ENCODE measurements at places on chromosomes 1 and 21. TPM values are rescaled to one million over a fixed set of nuclear protein-coding genes. Genes with fewer than 3 reads are reported as not detected.

- no peaks in the 10 kb centered on the region for H3K27me3 ChIP-seq
- H3K36me3 ChIP-seq: peaks cover 17% of the 10 kb centered on the region
- H3K27ac ChIP-seq: no peak overlapping the region
- no peak overlapping the region for H3K4me3 ChIP-seq
- no peaks in the 10 kb centered on the region for H3K4me1 ChIP-seq
Measured at GRCh38 chr21:36927719-36928117, 38.8 kb downstream of the HLCS start.

DNA sequence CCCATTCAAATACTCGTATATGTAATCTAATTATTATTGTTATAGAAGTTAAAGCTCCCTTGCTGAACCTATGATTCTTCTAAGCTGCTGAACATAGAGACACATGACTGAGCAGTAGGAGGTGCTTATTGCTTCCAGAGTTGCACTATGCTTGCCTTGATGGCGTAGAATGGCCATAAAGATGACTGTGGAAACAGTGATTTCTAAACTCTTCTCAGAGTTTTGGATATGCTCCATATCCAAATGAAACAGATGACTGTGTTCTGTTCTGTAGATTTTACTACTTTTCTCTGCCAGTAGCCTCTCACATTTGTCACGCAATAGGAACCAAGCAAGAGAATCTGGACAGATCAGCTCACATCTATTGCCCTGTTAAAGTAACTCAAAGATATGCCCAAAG lies 88.1 kb upstream of the CACYBP start:
- DNase-seq: no peak
- no peak overlapping the region for H3K27ac ChIP-seq
- no peaks in the 10 kb centered on the region for H3K36me3 ChIP-seq

GRCh38 chr1:224433041-224433691 lies 1.4 kb downstream of the WDR26 start:
- no peaks in the 10 kb centered on the region for H3K27me3 ChIP-seq
- H3K36me3 ChIP-seq: peaks cover 6% of the 10 kb centered on the region
- no peak for DNase-seq
- peaks cover 6% of the 10 kb centered on the region for H3K4me1 ChIP-seq

The GBP7 gene
- total RNA-seq: not detected

GRCh38 chr1:15957221-15958095 lies 18.4 kb downstream of the ZBTB17 start:
- H3K27ac ChIP-seq: no peak overlapping the region
- no peaks in the 10 kb centered on the region for H3K27me3 ChIP-seq
- DNase-seq: no peak
- H3K4me3 ChIP-seq: no peak overlapping the region
- peaks cover 23% of the 10 kb centered on the region for H3K4me1 ChIP-seq

- H3K4me1 ChIP-seq: no peaks in the 10 kb centered on the region
- no peak for DNase-seq
- no peaks in the 10 kb centered on the region for H3K27me3 ChIP-seq
- H3K4me3 ChIP-seq: no peak overlapping the region
- H3K27ac ChIP-seq: no peak overlapping the region
- no peaks in the 10 kb centered on the region for H3K36me3 ChIP-seq
Measured at GRCh38 chr1:243883551-243883950, 33.5 kb upstream of the AKT3 start.

The SLAMF7 gene
- total RNA-seq: 0.59 TPM

The PRAMEF18 gene
- not detected for total RNA-seq

The SPSB1 gene
- total RNA-seq: 6.9 TPM

The DIRAS3 gene
- total RNA-seq: 3.6 TPM

GRCh38 chr1:60274422-60275290 lies 201.1 kb upstream of the C1orf87 start:
- H3K4me1 ChIP-seq: no peaks in the 10 kb centered on the region
- no peak overlapping the region for H3K27ac ChIP-seq
- H3K27me3 ChIP-seq: no peaks in the 10 kb centered on the region
- H3K4me3 ChIP-seq: no peak overlapping the region
- no peaks in the 10 kb centered on the region for H3K36me3 ChIP-seq

- H3K27ac ChIP-seq: no peak overlapping the region
- no peaks in the 10 kb centered on the region for H3K27me3 ChIP-seq
- no peaks in the 10 kb centered on the region for H3K36me3 ChIP-seq
- H3K4me1 ChIP-seq: no peaks in the 10 kb centered on the region
- no peak for DNase-seq
Measured at GRCh38 chr1:74895411-74895810, 162.5 kb downstream of the TYW3 start.

DNA sequence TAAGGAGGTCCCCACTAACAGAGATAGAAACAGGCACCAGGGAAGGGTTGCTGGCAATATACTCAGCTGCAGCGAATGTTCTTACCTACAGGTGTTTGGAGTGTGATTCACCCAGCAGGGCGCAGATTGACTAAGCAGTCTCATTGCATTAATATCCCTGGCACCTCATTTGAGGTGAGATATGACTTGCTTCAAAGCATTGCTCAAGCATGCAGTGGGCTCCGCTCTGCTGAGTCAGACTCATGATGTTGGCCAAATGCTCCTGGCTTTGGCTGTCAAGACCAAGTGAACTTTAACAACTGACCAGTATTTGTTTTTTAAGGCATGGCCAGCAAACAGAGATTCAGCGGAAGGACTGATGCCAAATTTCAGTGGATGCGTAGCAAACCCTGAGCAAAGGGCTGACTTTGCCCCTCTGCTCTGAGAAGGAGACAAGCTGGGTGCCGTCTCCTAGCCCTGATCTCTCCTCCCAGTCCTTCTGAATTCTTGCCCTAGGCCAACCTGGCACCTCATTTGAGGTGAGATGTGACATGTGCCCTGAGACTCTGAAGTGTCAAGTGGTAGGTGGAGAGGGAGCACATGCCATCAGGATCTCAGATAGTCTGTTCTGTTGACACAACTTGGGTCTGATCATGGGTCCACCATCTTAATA lies 187.1 kb upstream of the COA6 start:
- no peaks in the 10 kb centered on the region for H3K4me1 ChIP-seq
- no peak overlapping the region for H3K4me3 ChIP-seq
- no peak for DNase-seq

DNA sequence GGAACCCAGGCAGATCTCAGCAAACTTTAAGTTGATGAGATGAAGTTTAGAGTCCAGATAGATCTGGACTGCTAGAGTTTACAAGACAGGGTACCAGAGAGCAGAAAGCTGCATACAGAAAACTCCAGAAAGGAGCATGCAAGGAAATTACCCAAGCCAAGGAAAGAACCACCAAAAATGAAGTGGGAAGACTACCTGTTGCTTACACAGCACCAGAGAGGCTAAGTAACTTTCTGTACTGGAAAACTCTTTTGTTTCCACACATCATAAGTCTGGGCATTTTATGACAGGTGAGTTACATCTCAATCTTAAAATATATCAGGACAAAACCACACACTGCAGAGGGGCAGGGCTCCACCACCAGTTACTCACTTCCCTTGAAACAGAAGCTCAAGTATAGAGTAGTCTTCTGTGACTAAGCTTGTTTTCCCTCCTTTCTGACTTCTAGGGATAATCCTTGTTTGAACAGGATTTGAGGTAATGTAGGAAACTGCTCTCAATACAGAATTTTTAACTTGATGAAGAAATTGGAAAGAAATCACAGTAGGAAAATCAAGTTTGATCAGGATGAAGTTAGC lies 17.4 kb upstream of the GJA9 start:
- peaks cover 6% of the 10 kb centered on the region for H3K4me1 ChIP-seq
- no peak for DNase-seq
- H3K36me3 ChIP-seq: no peaks in the 10 kb centered on the region
- H3K27ac ChIP-seq: no peak overlapping the region
- no peak overlapping the region for H3K4me3 ChIP-seq

- no peak overlapping the region for H3K27ac ChIP-seq
Measured at GRCh38 chr1:9352377-9353134, 59.9 kb downstream of the SPSB1 start.

DNA sequence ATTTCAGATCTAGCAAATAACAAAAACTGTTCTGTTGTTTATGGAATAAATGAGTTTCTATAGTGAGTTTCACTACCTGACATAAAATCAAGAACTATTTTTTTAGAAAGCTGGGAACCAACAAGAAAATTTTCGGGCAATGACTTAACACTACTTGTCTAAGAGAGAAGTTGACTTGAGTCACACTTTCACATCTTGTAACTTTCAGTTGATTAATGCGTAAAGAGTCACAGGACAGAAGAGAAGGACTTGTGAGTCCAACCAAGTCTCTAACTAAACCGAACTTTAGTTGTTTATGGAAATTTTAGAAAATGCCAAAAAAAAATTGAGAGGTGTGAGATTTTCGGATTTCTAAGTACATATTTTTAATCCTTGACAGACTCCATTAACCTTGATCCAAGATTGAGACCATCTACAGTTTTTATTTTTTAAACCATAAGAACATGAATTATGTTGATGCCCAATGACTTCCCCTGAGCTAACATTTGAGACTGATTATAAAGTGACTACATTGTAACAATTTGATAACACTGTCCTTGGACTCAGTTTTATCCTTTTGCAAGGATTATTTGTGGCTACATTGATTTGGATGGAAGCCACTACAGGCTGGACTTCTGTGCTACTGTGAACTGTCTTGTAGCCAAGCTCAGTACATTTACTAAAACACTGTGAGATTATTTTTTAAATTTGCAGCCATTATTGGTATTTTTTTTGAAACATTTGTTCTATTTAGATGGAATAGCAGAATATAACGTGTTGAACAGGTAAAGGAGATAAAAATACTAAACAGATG lies 284.0 kb downstream of the PTPRC start:
- no peaks in the 10 kb centered on the region for H3K4me1 ChIP-seq
- no peak overlapping the region for H3K27ac ChIP-seq
- H3K36me3 ChIP-seq: no peaks in the 10 kb centered on the region
- no peak overlapping the region for H3K4me3 ChIP-seq

The DNAJC8 gene
- total RNA-seq: 49.3 TPM

The KISS1 gene
- 7.0 TPM for total RNA-seq

The RPL22 gene
- 312 TPM for total RNA-seq

DNA sequence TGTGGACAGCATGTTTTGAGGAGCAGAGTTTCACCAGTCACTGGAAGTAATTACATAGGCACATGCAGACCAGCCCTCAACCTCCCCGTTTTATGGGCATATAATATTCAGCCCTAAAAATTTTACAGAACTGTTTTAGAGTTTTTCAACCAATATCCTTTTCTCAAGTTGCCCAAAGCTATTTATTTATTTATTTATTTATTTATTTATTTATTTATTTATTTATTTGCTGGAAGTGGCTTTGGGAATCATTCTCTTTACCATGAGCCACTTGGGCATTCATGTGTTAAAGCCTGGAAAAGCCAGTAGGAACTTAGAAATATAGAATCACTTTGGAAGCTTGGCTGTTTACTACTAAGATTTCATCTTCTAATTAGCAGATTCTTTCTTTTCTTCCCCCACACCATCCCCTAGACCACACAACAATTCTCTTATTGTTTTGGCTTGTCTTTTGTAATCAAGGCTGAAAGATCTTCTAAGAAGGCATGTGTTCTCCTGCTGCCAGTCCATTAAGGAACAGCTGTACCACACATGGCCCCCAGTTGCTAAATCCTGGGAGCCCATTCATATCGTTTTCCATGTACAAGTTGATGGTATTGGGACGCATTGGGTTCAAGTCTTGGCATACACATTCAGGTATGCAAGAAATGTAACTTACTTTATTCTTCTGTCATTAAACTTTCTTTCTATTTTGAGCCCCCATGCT lies 220.0 kb downstream of the PAPPA2 start:
- no peak for DNase-seq
- H3K4me1 ChIP-seq: no peaks in the 10 kb centered on the region
- H3K36me3 ChIP-seq: no peaks in the 10 kb centered on the region
- H3K27ac ChIP-seq: no peak overlapping the region
- H3K4me3 ChIP-seq: no peak overlapping the region

The PPIAL4G gene
- total RNA-seq: 0.20 TPM

The TNNI3K gene
- total RNA-seq: 3.0 TPM

The RIPPLY3 gene
- total RNA-seq: not detected

GRCh38 chr1:181122222-181122621 lies 33.7 kb downstream of the IER5 start:
- no peaks in the 10 kb centered on the region for H3K36me3 ChIP-seq
- H3K4me1 ChIP-seq: peaks cover 22% of the 10 kb centered on the region
- no peaks in the 10 kb centered on the region for H3K27me3 ChIP-seq
- H3K27ac ChIP-seq: no peak overlapping the region
- no peak for DNase-seq
- H3K4me3 ChIP-seq: no peak overlapping the region

DNA sequence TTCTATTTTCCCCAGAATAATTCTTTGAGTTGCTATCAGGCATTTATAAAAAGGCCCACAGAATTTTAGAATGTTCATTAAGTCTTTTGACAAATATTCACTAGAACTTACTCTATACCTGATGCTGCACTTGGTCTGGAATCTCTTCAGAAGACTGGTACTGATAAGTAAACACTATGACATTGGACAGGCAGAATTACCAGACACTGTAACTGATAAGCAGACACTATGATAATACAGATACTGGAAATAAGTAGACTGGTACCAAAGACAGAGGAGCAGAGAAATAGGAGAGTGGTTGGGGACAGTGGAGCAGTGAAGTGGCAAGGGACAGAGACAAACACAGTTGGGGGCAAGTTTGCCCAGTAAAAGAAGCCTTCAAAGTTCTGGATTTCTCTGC lies 8.2 kb downstream of the DPT start:
- no peak overlapping the region for H3K4me3 ChIP-seq
- DNase-seq: no peak
- H3K27ac ChIP-seq: no peak overlapping the region
- no peaks in the 10 kb centered on the region for H3K27me3 ChIP-seq
- H3K36me3 ChIP-seq: no peaks in the 10 kb centered on the region

- H3K4me3 ChIP-seq: no peak overlapping the region
- no peak overlapping the region for H3K27ac ChIP-seq
- no peaks in the 10 kb centered on the region for H3K36me3 ChIP-seq
Measured at GRCh38 chr21:26852423-26852822, 7.2 kb upstream of the ADAMTS1 start.

DNA sequence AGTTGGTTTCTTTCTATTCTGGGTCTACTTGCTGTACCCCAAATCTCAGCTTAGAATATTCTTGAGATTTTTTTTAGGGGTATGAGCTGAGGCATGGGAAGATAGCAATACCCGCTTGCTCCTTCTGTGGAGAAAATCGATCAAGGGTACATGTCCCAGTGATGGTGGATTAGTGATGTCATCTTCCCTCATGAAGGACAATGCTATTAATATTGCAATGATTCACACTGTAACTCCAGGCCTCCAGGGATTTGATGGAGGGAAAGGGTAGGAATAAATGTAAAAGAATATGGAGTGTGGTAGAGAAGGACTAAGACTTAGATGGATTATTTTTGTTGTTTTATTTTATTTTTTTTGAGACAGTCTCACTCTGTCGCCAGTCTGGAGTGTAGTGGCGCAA lies 47.4 kb downstream of the XCL1 start:
- no peak for DNase-seq
- H3K27me3 ChIP-seq: no peaks in the 10 kb centered on the region
- H3K36me3 ChIP-seq: no peaks in the 10 kb centered on the region
- H3K4me1 ChIP-seq: no peaks in the 10 kb centered on the region
- no peak overlapping the region for H3K4me3 ChIP-seq

The CYP4X1 gene
- total RNA-seq: 26.2 TPM
